ENCODE measurements at places on chromosomes 16 and 17.
A peak's percentile ranks its signal among the peaks of the same experiment; 100 is the strongest.

DNA sequence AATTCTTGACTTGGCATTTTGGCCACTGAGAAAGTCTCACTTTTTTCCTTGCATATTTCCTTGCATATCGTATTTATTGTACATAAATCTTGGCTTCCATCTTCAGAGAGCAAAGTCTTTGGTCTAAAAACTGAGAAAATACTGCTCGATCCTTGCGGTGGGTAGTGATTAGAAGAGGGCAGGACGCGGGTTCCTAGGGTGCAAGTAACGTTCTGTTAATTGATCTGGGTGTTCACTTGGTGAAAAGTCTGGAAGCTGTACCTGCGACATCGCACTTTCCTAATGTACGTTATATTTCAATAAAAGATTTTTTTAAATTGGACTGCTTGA is 758 bp upstream of the UBALD2 start:
- no peak for DNase-seq

DNA sequence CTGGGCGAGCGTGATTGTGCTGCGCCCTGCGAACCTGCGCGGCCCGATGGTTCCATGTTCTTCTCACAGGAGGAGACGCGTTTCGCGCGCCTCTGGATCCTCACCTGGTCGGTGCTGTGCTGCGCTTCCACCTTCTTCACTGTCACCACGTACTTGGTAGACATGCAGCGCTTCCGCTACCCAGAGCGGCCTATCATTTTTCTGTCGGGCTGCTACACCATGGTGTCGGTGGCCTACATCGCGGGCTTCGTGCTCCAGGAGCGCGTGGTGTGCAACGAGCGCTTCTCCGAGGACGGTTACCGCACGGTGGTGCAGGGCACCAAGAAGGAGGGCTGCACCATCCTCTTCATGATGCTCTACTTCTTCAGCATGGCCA is 1.0 kb downstream of the FZD2 start:
- DNase-seq = no peak

- DNase-seq = no peak
Measured at GRCh38 chr16:13178318-13178717, 276.9 kb downstream of the SHISA9 start.

- no peak for DNase-seq
Measured at GRCh38 chr16:83530293-83530692, 277.5 kb upstream of the HSBP1 start.

GRCh38 chr17:30824002-30824355 is 513 bp downstream of the CRLF3 start:
- peak; percentile 35 for DNase-seq

GRCh38 chr16:15557258-15557657 is 85.7 kb downstream of the MARF1 start:
- DNase-seq = no peak

DNA sequence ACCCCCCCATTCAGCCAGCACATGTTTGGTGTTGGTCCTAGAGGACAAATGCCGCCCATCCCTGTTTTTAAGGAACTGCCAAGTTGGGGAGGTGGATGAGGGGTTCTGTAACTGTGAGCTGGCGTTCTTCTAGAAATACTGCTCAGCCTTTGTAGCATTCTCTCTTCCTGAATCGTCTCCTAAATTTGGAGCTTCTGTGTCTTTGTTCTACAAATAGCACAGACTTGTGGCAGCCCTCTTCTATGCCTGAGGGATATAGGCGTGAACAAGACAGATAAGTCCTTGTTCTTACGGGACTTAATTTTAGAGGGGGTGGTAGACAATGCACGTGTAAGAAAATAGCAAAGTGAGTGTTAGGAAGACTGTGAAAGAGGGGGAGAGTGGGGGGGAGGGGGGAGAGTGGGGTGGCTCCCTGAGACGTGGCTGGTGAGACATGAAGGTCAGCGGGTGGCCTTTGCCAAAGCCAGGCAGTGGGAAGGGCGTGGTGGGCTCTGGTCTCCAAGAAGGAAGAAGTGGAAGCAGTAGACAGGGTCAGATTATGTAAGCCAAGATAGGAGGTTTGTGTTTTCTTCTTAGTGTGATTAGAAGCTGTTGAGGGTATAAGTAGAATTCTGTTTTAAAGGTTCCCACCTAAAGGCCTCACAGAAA is 9.9 kb downstream of the MFSD11 start:
- DNase-seq = no peak

DNA sequence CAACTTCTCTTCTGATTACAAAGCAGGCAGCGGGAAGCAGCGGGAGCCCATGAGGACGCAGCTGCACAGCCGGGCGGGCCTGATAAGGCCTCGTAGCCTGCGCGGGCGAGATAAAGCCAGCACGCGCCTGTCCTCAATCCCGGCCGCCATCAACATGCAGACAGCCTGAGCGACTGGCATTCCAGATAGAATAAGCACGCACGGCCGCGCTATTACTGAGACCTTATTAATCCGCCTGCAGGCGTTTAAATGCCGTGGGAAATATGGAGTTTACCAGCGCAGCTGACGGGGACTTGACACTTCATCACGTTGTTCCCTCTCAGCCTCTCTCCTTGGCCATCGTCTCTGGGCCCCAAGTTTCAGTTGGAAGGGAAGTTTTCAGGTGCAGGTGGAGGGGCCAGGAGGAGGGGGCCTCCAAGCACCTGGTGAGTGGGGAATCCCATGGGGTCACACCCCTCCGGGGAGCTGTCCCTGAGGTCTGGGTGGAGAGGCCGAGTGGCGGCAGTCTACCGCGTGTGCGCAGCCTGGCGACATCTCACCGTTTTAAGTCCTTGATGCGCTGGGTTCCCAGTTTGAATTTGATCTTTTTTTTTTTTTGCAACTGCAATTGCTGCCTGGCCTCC is 27.3 kb upstream of the CBFA2T3 start:
- DNase-seq = no peak

GRCh38 chr17:49441578-49441977 is 26.9 kb upstream of the PHB1 start:
- DNase-seq = no peak

DNA sequence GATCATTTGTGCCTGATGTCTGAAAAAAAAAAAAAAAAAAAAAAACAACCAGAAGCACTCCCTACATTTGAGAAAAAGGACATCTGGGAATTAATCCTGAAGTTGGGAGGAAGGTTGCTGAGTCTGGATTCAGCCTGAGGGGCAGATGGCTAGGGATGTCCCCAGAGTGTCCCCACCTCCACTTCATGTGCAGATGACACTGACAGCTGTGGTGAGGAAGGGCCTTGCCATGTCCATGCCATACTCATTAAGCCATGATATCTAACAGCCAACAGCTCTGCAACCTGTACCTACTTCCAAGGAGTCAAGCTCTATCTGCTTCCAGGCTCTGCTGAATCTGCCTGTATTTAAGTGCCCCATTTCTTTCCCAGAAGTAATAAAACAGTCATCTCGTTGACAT is 356.0 kb downstream of the CA10 start:
- no peak for DNase-seq

DNA sequence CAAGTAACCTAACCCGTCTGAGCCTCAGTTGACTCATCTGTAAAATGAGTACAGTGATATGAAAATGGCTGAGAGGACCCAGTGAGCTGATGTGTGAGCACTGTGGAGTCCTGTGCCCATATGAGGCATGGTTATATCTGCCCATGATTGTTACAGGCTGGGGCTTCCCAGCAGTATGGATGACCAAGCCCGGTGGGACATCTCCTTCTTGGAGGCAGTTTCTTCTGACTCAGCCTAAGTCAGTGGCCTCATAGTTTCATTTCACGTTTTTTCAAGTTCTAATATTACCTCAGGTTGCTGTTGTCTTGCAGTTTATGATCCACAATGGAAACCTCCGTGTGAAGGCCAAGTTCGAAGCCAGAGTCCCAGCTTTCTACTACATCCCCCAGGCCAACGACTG is 4.8 kb downstream of the ADAP2 start:
- DNase-seq = no peak

DNA sequence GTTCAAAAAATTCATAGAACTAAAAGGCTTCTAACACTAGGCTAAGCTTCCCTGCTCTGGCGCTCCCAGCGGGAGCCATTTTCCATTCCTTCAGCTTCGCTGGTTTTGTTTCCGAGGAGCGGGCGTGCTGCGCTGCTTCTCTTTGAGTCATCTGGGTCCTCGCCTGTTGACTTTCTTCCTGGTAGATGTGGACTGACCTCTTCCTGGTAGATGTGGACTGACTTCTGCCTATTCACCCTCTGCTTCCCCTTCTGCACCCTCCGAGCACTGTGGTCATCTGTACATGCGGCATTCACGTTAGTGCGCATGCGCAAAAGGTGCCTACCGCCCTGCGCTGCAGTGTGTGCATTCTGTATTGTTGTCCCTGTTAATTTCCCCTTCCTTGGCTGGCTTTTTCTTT is 40.8 kb upstream of the SEC14L1 start:
- DNase-seq = peak; percentile 17

DNA sequence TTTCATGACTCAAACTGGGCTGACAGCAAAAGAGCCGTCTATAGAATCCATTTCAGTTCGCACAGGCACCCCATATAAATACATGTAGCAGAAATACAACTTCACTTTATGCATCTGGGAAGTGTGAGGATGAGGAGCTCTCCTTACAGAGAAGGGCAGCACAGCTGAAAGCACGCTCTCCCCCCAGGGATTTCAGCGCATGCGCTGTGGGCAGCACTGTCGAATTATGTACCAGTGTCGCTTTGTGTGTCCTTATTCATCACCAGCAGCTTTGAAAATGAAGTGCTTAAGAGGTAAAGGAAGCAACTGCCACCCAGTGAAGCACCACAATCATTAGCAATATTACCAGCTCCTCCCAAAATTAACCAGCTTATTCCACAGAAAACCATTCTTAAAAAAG is 39.9 kb downstream of the CEP95 start:
- no peak for DNase-seq

DNA sequence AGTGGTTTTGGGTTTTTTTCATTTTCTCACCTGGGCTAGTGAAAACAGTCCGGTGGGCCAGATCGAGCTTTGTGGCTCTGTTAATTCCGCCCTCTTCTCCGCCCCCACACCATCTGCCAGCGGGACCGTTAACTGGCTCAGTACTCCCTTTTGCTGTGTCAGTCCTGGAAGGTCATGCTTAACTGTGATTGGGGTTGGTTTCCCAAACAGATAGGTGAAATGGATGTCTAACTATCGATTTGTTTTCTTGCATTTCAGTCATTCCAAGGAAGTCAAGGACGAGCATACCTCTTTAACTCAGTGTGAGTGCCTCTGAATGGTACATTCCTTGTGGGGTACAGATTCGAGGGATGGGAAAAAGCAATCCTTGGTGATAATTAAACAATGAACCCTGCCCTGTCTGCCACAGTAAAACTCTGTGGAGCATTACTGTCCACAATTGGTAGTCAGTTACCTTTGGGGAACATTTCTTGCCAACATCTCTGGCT is 56.7 kb downstream of the YPEL2 start:
- DNase-seq = no peak

DNA sequence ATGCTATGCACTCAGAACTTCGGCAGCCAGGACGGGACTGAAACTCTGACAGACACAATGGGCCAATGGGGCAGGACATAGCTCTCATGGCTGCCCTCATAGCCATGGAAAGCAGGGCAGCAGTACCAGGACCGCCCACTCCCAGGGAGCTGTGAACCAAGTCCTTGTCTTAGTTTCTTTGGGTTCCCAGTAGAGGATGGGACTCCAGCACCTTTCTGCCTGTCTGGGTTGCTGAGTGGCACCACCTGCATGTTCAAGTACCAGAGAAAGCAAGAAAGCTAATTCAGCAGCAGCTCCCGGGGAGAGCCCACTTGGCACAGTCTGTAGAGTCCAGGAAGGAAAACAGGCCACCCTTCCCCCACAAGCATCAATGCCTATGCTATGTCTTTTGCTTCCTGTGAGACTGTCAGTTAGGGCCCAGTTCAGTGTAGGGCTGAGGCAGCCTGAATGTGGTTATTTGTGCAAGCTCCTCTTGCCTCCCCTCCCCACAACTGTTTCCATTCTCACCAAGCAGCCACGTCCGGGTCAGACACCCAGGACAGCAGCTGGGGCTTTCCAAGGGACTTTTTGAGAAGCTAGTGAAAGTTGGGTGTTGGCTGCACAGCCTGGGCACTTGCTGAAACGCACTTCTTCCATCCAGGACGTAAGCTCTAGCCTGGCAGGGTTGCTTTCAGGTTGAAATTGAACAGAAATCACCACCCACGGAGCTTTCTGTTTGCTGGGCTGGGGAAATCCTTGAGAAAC is 7.8 kb downstream of the SUPT4H1 start:
- peak; percentile 94 for DNase-seq

- no peak for DNase-seq
Measured at GRCh38 chr17:35630530-35631148, 43.5 kb downstream of the AP2B1 start.

DNA sequence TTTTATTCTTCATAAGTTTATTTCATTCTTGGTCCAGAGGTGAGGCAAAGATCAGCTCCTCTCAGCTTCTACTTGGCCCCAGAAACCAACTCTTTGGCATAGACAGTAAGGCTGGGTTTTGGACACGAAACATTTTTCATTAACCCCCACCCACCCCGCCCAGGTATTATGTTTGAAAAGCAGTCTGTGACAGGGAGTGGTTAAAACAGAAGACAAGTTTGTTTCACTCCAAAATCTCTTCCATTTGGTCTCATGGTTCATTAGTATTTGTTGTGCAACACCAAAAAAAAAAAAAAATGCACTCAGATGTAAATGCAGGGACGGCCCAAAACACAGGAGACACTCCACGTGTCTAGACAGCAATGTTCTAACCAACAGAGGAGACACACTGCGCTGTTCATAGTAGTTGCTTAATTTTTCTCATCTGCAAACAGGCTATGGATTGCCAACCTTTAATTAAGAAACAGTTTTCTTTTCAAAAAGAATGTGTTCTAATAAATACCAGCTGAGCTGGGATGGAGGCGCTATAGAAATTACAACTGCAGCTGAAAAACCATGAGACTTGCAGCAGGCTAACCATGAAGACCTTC is 39.8 kb upstream of the MMP2 start:
- no peak for DNase-seq

GRCh38 chr16:31572821-31573220 is 45.1 kb downstream of the AHSP start:
- no peak for DNase-seq

- no peak for DNase-seq
Measured at GRCh38 chr17:2700491-2701141, 10.9 kb downstream of the CLUH start.

- no peak for DNase-seq
Measured at GRCh38 chr16:937311-937710, 33.5 kb downstream of the LMF1 start.

DNA sequence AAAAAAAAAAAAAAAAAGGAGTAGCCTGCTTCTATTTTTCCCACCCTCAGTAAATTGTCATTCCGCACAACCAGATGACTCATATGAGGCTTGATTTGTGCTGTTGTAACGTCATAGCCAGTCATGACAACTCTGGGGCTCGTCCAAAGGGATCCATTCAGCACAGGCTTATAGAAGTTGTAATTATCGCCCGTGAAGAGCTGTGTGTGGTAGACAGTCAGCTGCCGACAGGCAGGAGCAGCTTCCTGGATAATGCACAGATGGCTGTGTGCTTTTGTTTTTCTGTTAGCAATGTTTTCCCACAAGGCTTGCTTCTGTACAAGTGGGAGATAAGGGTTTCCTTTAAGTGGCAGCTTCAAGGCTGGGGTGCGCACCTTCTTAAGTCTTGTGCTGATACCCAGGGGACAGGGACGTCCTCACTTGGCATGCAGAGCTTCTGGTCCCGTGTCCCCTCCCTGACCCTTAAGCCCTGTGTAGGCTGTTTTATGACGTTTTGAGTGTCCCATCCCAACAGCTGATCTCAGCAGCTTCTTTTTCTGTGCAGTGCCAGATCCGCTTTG is 26.0 kb downstream of the SNX29 start:
- DNase-seq = no peak

- DNase-seq = no peak
Measured at GRCh38 chr16:4733211-4733742, 794 bp downstream of the ANKS3 start.

Measured in CD4-positive, alpha-beta T cell treated with Interleukin-1 beta for 1 hour (primary cell).